Stimulated activated CD4-positive, alpha-beta T cell treated with anti-CD3 and anti-CD28 coated beads, Interleukin-2, amount 100 ng/mL, for 4 hours (primary cell): ENCODE measurements at places on chromosomes 2 and 18.

- no peak for DNase-seq
These were observed 75.8 kb downstream of the SOWAHC start for GRCh38 chr2:109689973-109690372.

GRCh38 chr2:128386066-128386465, 67.4 kb upstream of the HS6ST1 start:
- no peak for DNase-seq

DNA sequence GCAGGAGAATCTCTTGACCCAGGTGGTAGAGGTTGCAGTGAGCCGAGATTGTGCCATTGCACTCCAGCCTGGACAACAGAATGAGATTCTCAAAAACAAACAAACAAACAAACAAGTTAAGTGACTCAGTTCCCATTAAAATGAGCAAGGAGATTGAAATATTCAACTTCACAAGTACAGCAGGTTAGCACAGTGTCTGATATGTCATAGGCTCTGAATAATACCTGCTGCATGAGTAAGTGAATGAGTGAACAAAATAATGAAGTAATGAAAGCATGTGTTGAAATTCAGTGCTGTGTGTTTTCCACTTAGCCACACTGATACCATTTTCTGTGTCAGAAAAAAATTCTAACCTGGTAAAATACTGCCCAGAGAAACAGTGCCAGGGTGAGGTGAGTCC, 41.9 kb upstream of the SETBP1 start:
- DNase-seq: no peak

DNA sequence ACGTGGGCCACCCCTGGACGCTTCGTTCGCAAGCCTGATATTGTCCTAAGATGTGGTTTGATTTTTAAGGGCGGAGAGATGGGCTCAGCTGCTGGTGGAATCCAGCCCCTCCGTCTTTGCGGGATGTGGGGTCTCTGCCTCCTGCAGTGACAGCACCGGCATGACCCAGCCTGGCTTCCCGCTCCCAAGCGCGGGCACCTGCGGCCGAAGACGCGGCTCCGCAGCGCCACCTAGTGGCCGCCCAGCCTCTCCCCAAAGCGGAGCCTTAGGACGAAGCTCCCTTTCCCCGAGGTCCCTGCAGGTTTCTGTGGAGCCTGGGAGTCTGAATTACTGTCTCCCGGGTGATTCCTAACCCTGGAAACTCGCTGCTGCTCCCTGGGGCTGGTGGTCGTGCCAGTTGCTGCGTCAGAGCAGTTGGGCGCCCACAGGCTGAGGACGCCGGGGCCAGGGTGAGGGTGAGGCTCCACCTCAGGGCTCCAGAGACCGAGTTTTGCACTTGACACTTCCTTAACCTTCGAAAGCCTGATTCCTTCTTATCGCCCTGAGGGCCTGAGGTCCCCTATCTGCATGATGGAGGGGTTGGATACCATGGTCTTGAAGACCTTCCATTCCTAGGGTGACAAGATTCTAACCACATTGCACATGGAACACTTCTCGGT, 137.5 kb downstream of the TPO start:
- DNase-seq: peak; percentile 44

DNA sequence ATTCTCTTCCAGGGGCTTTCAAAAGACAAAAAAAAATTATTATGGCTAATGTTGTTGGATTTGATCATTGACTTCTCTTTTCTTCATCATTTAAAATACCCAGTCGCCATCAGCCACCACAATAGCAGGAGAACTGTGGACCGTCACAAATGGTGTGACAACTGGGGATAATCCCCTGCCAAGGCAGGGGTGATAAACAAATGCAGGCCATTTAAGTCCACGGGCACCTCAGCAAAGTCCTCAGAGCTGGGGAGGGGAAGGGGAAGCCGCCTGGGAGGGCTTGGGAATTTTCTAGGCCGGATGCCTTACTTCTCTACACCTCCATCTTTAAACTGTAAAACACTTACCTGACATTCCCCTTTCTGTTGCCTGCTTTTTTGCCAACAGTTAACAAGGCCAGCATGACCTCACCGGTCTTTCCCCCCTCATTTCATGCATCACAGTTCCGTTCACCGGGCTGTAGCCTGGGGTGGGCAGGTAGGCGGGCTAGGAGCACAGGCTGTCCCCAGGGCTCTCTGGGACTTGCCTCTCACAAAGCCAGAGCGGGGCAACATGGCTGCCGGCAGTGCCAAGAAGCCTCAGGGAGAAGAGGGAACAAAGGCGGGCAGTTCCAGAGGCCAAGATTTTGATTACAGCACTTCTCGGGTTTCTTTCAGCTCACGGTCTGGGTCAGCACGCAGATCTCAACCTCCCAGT, 820.4 kb downstream of the BCL11A start:
- no peak for DNase-seq

GRCh38 chr18:74921057-74921820, 287.7 kb downstream of the PTGR3 start:
- DNase-seq: no peak

GRCh38 chr18:22831441-22831904, 101.7 kb upstream of the RBBP8 start:
- no peak for DNase-seq

- DNase-seq: no peak
These were observed 38.1 kb downstream of the NAPG start for GRCh38 chr18:10563886-10564285.

GRCh38 chr2:234753701-234754100, 198.1 kb upstream of the SH3BP4 start:
- DNase-seq: no peak

GRCh38 chr2:174331595-174332216, 3.0 kb upstream of the SP9 start:
- DNase-seq: no peak

DNA sequence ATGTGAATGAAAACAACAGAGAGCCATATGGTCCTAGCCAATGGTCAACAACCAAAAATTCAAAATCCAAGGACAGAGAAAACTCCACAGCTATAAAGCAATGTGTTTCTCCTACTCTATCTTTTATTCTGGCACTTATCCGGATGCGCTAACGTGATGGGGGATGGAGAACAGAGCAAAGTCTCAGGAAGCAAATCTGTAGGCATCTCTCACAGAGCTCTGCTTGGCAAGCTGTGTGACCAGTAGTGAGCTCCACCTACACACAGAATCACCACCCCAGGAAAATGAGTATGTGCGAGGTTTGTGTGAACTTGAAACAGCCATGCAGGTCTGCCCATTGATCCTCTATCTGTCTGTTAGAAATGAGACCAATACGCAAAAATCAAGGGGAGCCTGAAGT, 584.3 kb downstream of the BCL11A start:
- no peak for DNase-seq

DNA sequence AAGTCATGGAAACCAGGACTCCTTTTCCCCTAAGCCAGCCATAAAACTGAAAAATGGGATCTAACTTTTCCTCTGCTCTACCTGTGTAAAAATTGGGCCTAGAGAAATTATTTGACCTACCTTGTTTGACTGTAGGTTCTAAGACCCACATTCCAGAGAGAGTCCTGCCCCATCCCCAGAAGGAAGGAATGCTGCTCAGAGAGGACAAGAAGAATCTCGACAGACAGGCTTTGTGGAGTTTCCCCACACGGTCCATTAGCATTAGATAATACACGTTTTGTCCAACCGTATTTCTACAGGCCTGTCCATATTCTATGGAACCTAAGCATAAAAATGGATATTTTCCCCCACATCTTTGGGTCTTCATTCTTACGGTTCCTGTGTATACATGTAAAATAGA, 403.3 kb downstream of the METTL4 start:
- no peak for DNase-seq

GRCh38 chr2:32688541-32688940, 60.7 kb downstream of the TTC27 start:
- no peak for DNase-seq

DNA sequence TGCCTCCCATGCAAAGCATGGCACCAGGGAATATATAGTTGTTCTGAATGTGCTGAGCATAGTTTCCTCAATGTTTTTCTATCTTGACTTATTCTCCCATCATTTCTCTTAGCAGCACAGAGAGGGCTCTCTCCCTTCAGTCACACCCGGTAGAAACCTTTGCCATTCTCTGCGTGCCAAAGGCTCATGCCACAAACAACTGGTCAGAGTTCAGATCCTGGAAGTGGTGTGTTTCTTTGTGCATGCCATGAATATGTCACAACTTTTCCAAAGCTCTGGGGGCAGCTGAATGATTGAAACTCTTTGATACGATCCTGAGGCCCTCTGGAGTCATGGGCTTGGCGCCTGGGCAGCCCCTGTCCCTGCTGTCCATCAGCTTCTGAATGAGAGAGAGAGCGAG, 28.0 kb upstream of the EDAR start:
- no peak for DNase-seq

DNA sequence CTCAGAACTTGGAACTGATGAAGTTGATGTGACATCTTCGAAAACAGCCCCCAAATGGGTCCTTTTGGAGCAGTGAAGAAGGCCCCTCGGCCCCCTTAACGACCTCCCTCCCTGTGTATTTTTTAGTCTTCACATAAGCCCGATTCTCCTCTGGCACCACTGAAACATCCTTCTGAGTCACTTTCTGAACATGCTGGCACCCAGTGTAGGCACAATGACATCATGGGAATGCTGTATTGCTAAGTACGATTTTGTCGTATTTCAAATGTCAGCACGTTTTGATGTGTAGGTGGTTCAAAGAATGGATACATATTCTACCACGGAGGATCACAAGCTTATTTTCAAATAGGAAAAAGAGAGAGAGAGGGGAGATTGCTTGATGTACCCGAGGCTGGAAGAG, 111.7 kb upstream of the RIOK3 start:
- DNase-seq: no peak

DNA sequence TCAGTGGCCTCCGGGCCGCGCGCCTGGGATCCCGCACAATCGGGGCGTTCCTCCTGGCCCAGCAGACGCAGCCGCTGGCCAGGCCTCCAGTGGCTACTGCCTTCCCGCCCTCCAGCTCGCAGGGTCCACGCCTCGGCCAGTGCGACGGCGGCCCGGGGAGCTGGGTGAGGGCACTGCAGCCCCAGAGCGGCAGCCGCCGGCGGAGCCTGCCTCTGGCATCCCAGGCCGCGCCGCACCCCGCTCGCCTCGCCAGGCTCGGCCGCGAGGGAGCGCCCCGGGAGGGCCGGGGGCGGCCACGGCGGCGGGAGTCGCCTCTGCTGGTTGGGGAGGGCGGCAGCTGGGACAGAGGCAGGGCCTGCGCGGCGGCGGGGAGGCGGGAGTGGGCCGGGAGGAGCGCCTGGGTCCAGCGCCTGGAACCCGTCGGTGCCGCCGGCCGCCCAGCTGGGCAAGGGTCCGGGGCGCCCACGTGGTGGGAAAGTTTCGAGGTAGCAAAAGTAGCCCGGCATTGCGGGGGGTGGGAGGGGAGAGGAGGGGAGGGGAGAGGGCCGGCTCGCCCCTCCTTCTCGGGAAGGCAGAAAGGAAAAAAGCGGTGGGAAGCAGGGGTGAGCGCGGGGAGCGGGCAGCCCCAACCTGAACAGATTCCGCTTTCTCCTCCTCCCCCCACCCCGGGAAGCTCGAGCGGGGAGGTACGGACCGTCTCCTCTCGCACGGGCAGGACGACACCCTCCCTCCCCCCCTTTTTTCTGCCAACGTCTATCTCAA, 1.5 kb upstream of the INHBB start:
- no peak for DNase-seq

DNA sequence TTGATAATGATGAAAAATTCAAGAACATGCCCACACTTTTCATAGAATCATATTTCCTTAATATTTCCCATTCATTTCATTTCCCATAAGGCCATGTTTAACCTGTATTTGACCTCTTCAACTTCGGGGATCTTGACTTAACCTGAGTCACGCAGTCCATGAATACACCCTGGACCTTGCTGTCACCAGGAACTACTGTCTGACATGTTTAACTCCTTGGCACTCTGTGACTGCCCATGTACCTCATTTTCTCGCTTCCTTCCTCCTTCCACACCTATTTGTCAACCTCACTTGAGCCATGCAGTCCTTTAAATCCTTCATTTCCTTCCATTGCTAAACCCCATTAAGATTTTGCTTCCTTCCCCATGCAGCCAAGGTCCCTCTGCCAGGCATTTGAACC, 16.3 kb downstream of the ABCB11 start:
- no peak for DNase-seq

GRCh38 chr2:54106631-54107454, 8.6 kb upstream of the ACYP2 start:
- peak; percentile 19 for DNase-seq

GRCh38 chr2:28274911-28275685, 117.6 kb upstream of the FOSL2 start:
- DNase-seq: no peak

DNA sequence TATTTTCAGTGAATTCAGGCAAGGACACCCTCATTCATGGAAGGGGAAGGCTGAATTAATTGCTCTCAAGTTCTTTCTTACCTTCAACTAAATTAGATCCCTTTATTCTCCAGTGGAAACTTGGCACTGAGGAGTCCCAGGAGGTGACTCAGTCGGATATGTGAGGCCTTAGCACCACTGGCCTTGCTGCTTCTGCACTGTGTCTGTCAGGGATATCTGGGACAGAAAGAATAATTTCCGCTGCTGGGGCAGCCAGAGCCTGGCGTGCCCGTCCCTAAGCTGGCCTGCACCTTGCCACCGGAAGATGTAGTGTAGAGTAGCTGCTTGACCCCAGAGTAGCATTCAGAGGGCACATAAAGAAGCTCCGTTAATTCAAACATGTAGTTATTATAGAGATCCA, 53.4 kb downstream of the LIMS1 start:
- no peak for DNase-seq

DNA sequence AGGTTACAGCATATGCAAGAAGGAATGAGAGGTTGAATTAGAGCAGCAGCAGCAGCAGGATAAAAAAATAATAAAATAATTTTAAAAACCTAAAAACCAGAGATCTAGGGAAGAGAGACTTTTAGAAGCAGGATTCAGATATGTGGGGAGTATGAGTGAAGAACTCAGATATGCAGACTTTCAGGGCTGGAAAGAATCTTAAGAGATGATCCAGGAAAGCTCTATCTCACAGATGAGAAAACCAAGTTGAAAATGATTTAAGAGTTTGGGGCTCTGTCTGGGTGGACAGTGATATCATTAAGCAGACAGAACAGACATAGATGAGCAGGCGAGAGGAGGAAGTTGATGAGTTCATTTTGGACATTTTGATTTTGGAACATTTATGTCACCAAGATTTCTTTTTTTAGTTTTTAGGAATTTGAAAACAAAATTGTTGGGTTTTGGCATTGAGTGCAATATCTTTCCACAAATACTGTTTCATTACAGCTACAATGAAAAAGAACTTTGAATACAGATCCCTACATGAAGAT, 31.8 kb downstream of the BCL2 start:
- no peak for DNase-seq

GRCh38 chr2:191758518-191759507, 80.9 kb downstream of the NABP1 start:
- DNase-seq: peak; percentile 36

GRCh38 chr2:212402316-212402715, 136.3 kb downstream of the ERBB4 start:
- DNase-seq: no peak

DNA sequence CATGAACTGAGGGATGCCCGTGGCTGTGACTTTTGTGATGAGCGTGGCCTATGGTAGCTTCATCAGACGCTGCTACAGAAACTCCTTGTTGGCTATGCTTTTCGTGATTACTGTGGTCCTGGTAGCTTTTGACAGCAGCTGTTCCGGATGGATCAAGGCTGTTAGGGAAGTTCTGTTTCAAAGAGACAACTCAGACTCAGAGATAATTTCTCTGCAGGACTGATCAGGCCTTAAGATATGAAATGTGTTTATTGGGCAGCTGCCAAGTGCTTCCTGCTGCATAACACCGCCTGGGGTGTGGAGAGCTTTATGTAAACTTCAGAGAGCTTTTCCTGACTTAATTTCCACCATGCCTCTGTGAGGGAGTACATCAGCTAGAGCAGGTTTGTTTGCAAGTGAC, 243.8 kb downstream of the TSN start:
- DNase-seq: no peak

GRCh38 chr2:230643576-230644291, 68.9 kb upstream of the CAB39 start:
- DNase-seq: peak; percentile 63
